ENCODE measurements at places on chromosomes 2 and 18.

DNA sequence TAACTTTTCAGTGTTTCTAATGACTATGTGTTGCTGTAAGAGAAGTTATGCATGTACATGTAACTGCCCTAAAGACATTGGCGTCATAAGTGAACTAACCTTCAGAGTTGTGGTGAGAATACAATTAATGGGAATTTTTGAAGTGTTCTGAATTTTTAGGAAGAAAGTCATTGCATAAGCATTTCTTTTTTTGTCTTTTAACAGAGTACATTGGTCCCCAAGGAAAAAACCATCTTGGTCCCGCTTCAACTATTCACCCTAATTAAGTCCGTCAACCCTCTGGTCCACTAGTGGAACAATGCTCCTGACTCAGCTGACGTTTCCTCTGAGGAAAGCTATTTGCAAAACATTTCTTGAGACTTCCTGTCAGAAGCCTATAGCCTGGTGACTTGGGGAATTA, 41.1 kb upstream of the VIT start:
- DNase-seq = no peak

GRCh38 chr2:59066787-59067399, 825.8 kb upstream of the FANCL start:
- no peak for DNase-seq

- peak; percentile 88 for DNase-seq
These were observed at the start of gene ITM2C for GRCh38 chr2:230864605-230865306. Gene ITM2C (plus strand): TSS chr2:230864942. CDS start chr2:230865026, 84 bp downstream.

DNA sequence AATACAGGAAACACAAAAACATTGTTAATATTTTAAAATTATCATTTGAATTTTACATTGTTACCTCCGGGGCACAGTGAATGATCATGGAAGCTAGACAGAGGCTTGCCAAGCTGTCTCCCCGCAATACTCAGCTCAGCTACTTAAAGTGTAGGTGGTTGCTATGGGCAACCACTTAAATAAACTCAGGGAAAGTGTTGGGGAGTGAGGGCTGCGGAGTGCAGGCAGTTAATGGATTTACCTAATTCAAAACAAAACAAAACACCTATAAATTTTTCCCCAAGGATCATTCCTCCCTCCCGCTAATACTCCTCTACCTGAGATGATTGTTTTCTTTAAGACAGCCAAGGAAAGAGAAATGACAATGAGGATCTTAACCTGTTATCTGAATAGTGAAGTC, 349.5 kb downstream of the TGIF1 start:
- DNase-seq = peak; percentile 15

DNA sequence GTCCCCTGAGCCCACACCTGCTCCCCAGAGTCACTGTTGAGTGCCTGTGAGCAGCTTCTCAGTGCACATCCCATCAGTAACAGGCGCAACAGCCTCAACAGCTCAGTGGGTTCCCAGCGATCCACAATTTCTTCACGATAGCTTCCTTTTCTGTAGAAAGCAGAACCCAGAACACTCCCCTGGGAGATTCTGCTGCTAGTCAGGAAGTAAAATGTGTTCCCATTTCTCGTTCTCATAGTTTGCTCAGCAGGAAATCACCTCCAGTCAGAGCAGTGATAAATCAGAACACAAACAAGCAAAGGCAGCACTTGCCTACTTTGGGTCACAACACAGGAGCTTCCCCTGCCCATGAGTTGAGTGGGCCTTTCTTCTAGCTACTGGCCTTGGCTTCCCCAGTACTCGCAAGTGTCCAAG, 48.9 kb upstream of the ATG16L1 start:
- DNase-seq = no peak

- DNase-seq = no peak
These were observed 31.9 kb downstream of the PTPN18 start for GRCh38 chr2:130387804-130388203.

- DNase-seq = no peak
These were observed 2.3 kb upstream of the KCNG2 start for GRCh38 chr18:79795446-79795845.

- DNase-seq = no peak
These were observed 231.7 kb downstream of the ZNF516 start for GRCh38 chr18:76263046-76264005.

- no peak for DNase-seq
These were observed 13.8 kb upstream of the SATB2 start for GRCh38 chr2:199471443-199472057.

GRCh38 chr2:175003875-175004729, 1.1 kb downstream of the CHN1 start:
- DNase-seq = no peak

DNA sequence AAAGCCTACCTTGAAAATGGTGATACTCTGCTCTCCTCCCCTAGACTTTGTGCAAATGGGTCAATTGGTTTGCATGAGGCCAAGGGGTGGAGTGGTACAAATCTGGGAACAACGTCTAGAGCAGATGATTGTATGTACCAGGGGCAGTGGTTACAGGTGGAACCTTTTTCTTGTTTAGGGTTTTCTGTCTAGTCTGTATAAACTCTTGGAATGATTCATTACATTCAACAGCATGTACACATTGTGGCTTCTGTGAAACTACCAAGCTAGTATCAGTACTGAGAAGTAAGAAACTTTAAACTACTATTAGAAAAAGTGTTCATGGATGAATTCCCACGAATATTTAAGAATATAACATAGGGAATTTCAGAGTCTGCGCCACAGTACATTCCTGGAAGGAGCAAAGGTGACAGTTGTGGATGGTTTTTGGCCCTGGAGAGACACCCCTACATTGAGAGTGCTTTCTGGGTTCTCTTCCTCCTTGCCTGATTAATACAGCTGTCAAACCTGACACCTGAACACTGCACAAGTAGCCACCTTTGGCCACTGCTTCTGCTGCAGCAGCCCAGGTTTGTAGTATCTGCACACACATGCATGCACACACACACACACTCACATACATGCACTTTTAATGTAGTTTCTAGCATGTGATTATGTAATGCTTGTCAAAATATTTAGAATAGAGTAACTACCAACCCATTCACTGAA, 30.0 kb downstream of the CFAP221 start:
- no peak for DNase-seq

DNA sequence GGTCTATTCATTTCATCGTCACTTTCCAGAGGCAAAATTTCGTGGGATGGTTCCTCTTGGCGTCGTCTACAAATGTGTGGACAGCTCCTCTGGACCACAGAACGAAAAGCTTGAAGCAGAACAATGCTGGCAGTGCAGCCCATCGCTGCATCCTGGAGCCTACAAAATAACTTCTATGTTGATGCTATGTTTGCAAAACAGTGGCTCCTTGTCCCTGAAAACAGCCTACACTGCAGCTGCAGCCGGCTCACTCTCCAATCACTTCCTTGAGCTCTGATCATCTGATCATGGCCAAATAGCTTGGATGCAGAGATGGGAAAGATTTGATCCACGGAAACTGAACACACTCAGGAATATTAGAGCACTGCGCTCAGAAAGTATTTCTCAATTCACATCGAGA, 60.0 kb downstream of the DOCK10 start:
- peak; percentile 19 for DNase-seq

DNA sequence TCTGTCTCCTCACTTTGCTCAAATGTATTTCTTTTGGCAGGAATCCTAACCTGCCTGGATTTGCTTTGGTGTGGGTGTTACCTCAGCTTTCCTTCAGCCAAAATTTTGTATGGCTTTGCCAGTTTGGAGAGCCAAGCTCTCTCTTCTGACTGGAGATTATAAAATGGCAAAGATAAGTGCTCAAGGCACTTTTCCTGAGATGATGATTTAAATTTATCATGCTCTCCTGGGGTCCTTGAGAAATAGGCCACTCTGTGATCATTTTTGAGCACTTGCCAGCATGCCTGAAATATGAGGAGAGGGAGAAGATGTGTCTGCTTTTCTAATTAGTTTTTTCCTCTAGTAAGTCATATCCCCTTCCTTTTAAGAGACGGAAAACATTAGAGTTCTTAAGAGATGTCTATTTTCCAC, 683.0 kb downstream of the SLC4A3 start:
- no peak for DNase-seq

DNA sequence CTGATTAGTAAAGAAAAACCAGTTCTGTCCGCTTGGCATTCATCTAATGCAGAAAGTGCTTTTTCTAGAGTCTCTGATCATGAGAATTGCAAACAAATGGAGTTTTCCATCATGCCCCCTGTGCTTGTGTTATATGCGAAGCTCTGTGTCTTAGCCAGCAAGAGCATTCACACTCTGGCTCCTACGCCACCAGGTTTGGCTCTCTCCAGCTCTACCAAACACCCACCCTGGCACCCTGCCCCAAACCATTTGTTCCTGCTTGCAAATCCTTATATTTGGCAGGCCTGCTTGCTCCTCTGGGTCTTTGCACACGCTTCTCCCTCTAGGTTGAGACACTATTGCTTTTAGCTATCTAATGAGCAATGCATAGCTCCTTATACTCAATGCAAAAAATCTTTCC, 204.1 kb upstream of the CYRIA start:
- no peak for DNase-seq

DNA sequence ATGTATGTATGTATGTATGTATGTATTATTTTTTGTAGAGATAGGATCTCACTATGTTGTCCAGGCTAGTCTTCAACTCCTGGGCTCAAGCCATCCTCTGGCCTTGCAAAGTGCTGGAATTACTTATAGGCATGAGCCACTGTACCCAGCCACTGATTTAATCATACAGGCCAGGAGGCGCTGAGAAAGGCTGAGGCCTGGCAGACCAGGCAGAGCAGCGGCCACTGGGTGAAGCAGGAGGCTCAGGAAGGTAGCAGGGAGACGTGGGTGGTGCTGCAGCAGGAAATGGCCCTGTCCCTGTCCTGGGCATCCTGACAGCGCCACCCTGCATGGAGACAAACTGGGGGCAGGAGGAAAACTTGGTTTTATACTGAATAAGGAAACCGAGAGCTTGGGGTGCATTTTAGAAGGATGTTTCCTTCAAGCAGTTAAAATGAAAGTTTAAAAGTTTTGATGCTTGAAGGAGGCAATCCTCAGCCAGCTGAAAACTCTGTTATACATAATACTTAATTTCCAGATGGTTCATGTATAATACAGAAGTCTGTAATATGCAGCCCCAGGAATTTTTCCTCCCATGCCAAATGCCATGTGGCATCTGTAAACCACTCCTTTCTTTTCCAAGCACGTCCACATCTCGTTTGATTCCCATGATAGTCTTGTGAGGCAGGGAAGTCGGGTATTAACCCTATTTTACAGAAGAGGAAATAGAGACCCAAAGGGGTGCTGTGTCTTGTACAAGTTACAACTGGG, 182.4 kb downstream of the CELF4 start:
- DNase-seq = no peak

GRCh38 chr2:199749571-199749970, 101.4 kb downstream of the FTCDNL1 start:
- no peak for DNase-seq

DNA sequence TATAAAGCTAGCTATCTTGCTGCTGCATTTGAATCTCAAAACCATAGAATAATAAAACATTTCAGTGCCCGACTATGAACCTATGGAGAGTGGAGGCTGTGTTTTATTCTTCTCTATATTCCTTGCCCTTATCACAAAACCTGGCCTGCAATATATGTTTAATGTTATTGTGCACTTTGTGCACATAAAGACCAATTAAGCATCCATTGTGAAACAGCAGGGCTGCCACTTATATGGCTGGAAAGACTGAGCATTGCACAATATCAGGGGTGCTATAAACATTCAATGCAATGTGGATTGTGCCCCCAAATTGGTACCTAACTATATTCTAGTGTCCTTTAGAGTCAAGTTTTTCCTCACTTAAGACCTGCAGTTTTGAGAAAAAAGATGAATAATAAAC, 83.2 kb downstream of the RDH14 start:
- peak; percentile 32 for DNase-seq

- no peak for DNase-seq
These were observed 89.1 kb downstream of the FIGN start for GRCh38 chr2:163646687-163647086.

GRCh38 chr18:63374540-63374939, 7.5 kb upstream of the KDSR start:
- DNase-seq = no peak

GRCh38 chr2:10717628-10718027, 3.8 kb upstream of the ATP6V1C2 start:
- DNase-seq = no peak

- no peak for DNase-seq
These were observed 222.3 kb downstream of the NEDD4L start for GRCh38 chr18:58266291-58266690.

- peak; percentile 28 for DNase-seq
These were observed 39.6 kb upstream of the LDLRAD4 start for GRCh38 chr18:13178976-13179375.

DNA sequence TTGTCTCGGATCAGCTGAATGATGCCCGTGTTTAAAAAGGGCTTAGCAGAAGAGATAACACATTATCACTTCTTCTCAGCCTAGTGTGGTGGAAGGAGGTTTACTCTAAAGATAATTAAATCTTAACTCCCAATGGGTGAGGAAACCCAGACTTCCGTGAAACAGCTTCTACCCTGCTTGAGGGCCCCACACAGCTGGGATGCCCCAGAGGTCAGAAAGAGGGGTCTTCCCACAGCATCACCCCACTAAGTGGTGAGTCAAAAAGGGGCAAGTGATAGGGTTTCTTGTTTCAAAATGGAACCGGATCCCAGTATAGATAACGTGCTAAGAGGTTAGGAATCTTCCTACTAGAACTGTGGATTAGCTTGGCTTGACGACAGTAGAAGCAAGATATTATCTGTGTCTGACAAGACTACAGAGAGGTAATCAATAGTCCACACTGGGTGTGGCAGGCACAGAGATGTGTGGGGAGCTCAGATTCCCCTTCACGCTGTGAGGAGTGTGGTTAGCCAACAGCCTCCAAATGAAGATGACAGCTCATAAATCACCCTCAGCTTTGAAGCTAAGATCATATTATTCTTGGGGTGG, 129.6 kb upstream of the COPS8 start:
- DNase-seq = no peak

- no peak for DNase-seq
These were observed 29.0 kb upstream of the REL start for GRCh38 chr2:60852282-60852860.
